Right ventricle myocardium inferior (tissue), 1 donor: ENCODE measurements at places on chromosomes 7 and 10. TPM values are rescaled to one million over a fixed set of nuclear protein-coding genes. Genes with fewer than 3 reads are reported as not detected.

DNA sequence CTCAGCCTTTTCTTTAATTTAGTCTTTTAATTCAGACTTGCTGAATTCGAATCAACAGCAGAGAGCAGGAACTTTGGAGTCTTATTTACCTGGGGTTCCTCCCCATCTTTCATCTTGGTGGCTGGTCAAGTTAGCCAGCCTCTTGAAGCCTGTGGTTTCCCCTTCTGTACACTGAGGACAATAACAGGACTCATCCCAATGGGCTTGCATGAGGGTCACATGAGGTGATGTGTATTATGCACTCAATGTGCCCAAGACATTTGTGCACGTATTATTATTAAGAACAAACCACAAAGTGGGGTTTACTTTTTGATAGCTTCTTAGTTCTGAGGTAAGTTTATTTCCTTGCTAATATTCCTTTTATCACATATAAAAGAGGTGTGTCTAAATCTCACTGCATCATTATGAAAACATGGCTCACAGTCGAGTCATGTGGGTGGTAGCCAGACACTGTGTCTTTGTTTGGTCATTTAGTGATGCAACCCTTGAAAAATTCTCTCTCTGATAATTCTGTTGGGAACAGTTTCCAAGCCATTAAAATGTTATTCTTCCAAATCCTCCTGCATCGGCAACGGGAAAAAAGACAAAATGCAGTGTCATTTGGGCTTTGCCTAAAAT, 86.5 kb upstream of the GRB10 start:
- DNase-seq, result no peak

DNA sequence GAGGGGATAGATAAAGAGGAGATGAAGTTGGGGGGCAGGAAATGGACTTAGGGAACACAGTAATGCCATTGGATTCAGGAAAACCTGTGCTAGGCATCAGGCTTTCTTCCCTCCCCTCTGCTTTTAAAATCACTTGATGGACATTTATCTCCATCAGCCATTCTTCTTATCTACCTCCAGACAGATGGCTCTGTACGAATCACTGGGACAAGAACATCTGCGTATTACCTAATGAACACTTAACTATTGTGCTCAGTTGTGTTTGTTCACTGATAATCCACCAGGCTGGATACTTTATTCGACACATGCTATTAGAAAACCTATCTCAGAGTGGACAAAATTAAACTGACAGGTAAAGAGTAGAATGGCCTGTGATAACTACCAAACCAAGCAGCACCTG, 40.0 kb downstream of the TNKS2 start:
- no peak for DNase-seq

GRCh38 chr10:49312246-49312869, 13.4 kb downstream of the C10orf71 start:
- DNase-seq, result no peak

DNA sequence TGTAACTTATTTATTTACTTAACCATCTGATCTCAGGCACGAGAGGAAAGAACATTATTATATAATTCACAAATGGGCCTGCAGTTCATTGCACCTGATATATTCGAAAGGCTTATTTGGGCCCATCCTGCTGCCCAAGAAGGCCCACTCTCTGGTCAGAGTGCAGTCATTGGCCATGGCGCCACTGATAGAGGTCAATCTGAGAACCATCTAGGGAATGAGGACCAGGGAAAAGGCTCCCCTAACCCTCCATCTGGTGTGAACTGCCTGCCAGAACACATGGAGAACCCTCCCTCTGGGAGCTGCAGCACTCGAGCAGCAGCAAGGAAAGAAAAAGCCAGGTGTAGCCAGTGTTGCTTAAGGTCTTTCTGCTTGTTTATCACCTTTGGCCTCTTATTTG, 136.6 kb downstream of the REEP3 start:
- DNase-seq, result no peak

- no peak for DNase-seq
Observed at GRCh38 chr7:102842284-102842683, 70.5 kb upstream of the LRRC17 start.

GRCh38 chr7:116957874-116958273, 4.6 kb downstream of the ST7 start:
- DNase-seq, result no peak

- no peak for DNase-seq
Observed at GRCh38 chr7:2897023-2897422, 52.9 kb upstream of the GNA12 start.

DNA sequence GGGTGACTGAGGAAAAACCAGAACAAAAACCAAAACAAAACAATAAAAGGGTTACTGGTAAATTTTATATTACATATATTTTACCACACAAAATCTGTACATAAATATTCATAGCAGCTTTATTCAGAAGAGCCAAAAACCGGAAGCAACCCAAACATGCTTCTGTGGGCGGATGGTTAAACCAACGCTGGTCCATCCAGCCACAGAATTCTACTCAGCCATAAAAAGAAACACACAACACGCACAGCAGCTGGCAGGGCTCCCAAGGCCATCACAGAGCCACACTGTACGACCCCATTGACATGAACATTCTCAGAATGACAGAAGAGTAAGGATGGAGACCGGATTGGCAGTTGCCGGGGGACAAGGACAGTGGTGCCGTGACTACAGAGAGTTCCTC, 83.6 kb downstream of the PROSER2 start:
- DNase-seq, result no peak

DNA sequence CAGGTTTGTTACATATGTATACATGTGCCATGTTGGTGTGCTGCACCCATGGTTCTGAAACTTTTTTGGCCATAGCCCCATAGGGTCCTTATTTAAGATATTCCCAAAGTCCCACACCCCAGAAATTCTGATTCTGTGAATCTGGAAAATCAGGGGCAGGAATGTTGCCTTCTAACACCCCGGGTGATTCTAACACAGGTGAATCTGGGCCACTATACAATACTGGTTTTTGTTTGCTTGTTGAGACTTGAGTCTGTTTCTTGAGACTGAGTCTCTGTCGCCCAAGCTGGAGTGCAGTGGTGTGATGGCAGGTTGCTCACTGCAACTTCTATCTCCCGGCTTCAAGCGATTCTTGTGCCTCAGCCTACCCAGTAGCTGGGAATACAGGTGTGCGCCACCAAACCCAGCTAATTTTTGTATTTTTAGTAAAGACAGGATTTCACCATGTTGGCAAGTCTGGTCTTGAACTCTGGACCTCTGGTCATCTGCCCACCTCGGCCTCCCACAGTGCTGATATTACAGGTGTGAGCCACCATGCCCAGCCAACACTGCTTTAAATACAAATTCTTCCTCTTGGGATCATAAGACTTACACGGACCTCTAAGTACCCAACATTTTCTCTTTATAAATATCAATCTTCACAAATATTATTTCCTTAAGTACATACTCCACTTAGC, 16.9 kb upstream of the PHYH start:
- DNase-seq, result no peak

DNA sequence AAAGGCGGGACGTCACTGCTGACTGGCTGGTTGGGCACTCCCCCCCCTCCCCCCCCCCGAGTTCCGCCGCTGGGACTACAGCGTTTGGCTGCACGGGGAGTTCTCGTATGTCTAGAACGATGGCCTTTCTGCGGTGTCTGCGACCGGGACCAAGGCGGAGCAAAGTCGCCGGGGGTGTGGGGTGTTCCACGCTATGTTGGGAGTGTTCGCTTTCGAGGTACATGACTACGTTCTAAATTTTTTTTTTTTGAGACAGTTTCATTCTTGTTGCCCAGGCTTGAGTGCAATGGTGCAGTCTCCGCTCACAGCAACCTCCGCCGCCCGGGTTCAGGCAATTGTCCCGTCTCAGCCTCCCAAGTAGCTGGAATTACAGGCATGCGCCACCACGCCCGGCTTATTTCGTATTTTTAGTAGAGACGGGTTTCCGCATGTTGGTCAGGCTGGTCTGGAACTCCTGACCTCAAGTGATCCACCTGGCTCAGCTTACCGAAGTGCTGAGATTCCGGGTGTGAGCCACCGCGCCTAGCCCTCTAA, 573 bp upstream of the IDI1 start:
- no peak for DNase-seq

- no peak for DNase-seq
Observed at GRCh38 chr7:50721661-50722259, 60.9 kb downstream of the GRB10 start.

GRCh38 chr7:51611937-51612336, 295.3 kb upstream of the COBL start:
- no peak for DNase-seq

- no peak for DNase-seq
Observed at GRCh38 chr7:7304705-7305450, 122.5 kb downstream of the C1GALT1 start.

DNA sequence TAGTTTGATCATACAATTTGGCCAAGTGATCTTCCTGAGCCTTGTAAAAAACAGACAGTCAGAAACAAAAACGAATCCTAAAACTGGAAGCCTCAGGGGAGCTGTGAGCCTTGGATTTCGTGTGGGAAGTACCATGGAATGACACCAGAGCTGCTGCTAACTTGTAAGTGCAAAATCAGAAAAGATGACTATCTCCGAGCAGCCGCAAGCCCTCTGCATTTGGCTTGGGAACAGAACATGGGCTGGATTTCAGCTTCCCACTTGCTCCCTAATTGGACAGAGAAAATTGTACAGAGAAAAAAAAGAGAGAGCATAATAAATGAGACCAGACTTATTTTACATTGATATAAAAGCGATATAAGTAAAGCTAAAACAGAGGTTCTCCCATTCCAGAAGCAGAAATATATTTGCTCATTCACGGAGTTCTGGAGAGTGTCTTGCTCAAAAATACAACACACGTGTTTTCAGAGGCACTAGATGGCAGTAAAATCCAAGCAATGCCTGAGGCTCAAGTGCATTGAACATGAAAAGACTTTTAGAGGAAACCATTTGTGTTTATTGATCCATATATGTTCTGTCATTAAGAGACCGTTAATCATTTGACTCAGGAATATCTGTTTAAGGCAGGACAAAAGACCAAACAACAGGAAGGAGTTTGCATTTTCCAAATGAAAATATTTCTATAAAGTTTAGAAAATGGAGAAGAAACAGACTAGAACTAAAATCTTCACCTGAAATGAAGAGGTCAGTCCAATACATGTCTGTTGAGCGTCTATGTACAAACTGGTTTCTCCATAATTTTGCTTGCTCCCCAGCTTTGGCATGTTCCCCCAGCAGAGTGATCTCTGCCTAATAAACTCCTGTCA, 78.3 kb upstream of the SLC26A5 start:
- DNase-seq, result no peak

DNA sequence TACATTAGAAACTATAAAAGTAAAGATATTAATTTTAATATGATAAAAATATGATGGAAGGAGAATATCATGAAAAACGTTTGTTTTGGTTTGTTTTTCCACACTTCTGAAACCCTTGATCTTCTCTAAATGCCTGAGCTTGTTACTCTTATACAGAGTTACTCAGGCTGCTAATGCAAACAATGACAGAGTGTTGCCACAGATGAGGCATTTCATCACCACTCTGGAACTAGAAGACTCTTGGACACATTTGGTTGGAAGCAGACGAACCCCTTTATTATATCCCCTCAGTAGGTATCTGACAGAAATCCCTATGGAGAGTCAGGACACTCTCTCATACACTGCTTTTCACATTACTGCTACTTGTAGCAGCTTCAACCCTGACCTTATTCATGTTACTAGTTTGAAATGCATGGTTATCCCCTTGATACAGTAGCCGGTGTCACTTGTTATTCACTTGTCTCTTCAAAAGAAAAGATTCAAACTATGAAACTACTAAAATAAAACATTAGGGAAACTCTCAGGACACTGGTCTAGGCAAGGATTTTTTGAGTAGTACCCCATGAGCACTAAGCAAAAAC, 66.9 kb downstream of the SEMA3C start:
- DNase-seq, result no peak

GRCh38 chr10:19332304-19332703, 283.7 kb downstream of the MALRD1 start:
- DNase-seq, result no peak

- DNase-seq, result no peak
Observed at GRCh38 chr7:152574892-152575548, 100.9 kb downstream of the XRCC2 start.

- DNase-seq, result no peak
Observed at GRCh38 chr10:77532068-77532467, 105.5 kb downstream of the KCNMA1 start.

DNA sequence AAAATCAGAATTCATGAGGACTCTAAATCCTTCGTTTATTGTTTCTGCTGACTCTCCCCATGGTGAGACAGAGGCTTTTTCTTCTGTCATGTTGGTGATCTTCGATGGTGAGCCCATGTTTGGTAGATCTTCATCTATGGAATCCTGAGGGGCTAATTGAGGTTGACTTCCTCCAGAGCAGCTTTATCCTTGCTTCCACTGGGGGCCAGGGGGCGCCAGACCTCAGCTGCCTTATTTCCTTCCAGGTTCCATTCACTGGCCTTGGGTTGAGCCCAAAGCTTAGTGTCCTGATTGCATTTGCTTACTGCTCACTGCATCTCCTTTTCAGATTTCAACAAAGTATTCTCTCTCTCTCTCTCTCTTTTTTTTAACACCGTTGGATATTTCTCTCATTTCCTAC, 80.7 kb downstream of the GCC1 start:
- DNase-seq, result no peak

DNA sequence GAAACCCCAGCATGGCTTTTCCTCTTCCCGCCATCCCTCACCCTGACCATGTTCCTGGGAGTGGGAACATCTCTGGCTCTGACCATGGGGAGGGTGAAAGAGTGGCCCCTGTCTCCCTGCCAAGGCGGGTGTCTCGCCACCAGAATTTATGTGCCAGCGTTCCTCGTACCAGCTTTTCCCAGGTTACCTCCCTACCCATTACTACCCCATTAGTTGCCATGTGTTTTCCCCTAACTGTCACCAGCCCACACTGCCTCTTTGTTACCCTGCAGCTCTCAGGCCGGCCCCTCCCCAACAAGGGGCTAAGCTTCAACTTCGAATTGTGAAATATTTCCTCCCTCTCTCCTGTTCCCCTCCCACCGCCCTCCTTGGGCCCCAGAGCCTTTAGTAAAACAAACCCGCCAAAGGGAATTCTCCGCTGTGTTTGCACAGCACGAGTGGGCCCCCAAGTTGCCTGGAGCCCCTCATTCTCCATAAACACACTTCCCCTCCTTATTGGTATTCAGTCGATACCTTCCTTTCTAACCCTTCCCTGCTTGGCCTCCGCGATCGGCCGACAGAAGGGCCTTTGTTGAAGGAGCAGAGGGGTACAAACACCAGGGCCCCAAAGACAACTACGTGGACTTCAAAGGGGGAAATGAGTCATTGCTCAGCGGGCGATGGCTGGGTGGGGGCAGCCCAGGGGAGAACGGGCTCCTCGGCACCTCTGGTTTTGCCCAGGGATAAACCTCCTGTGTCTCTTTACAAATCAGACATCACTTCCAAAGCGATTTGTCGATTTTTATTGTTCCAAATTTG, 45.5 kb downstream of the SLIT1 start:
- DNase-seq, result no peak

GRCh38 chr10:26368463-26368862, 69.7 kb upstream of the APBB1IP start:
- no peak for DNase-seq

GRCh38 chr7:12504149-12504548, 66.4 kb upstream of the SCIN start:
- DNase-seq, result no peak

NPTX2 gene
- total RNA-seq, result 3.1 TPM

ZNF736 gene
- 3.4 TPM for total RNA-seq

ZCCHC24 gene
- total RNA-seq, result 60.1 TPM

MYH16 gene
- not detected for total RNA-seq

DPY19L1 gene
- 24.5 TPM for total RNA-seq

WDR37 gene
- 28.9 TPM for total RNA-seq

VWC2 gene
- total RNA-seq, result 8.0 TPM

HOGA1 gene
- total RNA-seq, result 15.6 TPM

HSPA12A gene
- total RNA-seq, result 20.8 TPM

PPP1R3C gene
- 137 TPM for total RNA-seq

LRMDA gene
- 22.3 TPM for total RNA-seq
